ENCODE measurements at places on chromosomes 1 and 21.

- no peak for DNase-seq
Measured at GRCh38 chr1:17829579-17829978, 74.4 kb downstream of the ACTL8 start.

- DNase-seq = peak; percentile 33
Measured at GRCh38 chr1:2382621-2383361, 8.6 kb downstream of the MORN1 start.

- no peak for DNase-seq
Measured at GRCh38 chr21:43731891-43732711, 13.2 kb downstream of the PDXK start.

DNA sequence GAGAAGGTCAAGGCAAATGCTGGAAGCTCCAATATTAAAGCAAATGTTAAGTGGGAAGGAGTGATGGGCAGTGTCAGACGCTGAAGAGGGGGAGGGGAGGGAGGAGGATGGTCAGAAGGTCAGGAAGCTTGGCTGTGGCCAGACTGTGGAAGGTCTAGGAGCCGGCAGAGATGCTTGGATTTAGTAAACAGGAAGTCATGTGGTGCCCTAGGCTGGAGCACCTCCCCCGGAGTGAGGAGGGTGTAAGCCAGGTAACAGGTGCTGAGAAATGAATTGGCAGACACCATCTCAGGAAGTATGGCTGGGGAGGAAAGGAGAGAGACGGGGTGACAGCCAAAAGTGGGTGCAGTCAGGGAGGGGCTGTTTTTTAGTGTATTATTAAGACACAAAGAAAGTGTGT is 17.7 kb downstream of the CSMD2 start:
- DNase-seq = no peak

DNA sequence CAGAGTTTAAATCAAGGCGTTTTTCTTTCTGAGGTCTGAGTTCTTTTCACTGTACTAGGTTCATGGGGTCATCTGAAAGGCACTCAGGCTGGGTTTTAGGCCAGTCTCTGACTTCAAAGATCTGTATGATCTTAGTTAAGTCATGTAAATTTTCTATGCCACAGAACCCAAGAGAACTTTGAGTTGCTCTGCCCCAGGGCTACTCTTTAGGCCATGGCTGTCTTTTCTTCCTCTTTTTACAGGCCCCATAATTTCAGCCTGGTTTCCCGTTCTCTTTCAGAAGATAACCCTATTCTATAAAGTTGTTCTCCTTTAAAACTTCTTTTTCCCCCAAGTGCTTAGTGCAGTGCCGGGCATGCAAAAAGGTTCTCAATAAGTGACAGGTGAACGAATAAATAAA is 26.1 kb downstream of the METTL13 start:
- no peak for DNase-seq

DNA sequence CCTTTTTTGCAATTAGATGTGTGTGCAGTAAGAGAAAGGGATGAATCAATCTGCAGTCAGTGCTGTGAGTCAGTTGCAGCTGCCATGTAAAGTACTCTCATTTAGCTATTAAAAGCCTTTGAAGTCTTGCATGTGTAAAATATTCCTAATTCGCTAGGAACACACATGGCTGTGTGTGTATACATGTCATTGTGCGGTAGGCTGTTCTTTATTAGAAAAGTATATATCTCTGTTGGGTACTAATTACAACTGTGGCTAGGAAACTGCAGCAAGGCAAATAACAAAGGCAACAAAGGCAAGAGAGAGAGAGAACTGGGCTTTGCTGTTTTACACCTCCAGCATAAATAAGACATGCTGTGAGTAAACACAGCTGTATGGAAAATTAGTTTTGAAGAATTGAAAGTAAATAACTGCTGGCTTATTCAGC is 41.7 kb downstream of the EPB41 start:
- DNase-seq = no peak

DNA sequence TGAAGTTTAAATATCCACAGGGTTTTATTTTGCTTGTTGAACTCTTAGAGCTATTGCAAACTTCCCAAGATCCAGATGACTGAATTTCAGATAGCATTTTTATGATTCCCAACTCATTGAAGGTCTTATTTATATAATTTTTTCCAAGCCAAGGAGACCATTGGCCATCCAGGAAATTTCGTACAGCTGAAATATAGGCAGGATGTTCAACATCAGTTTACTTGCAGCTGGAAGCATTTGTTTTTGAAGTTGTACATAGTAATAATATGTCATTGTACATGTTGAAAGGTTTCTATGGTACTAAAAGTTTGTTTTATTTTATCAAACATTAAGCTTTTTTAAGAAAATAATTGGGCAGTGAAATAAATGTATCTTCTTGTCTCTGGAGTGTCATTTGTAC is 32.8 kb upstream of the DDR2 start:
- DNase-seq = no peak

- no peak for DNase-seq
Measured at GRCh38 chr1:151371370-151372057, 991 bp downstream of the SELENBP1 start.

GRCh38 chr1:219581766-219582165 is 31.1 kb downstream of the ZC3H11B start:
- no peak for DNase-seq

DNA sequence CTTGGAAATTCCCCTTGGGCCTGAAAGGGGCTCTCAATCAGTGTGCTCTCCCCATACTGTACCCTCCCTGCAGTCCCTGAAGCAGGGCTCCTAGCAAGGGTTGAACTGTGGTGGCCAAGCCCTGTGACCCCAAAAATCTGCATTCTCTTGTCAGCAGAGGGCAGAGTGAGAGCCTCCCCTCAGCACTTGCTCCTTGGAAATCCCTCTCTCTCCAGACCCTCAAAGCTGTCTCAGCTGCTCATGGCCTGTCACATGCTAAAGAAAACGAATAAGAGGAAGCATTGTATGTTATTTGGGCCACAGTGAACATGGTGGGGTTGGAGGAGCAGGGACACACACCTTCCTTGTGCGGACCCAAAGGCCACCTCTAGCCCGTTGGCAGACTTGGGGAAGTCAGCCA is 47.2 kb upstream of the SYNC start:
- DNase-seq = no peak

- peak; percentile 49 for DNase-seq
Measured at GRCh38 chr1:51044834-51045233, 57.2 kb upstream of the C1orf185 start.

GRCh38 chr1:16927711-16928485 is 6.2 kb downstream of the CROCC start:
- DNase-seq = no peak

DNA sequence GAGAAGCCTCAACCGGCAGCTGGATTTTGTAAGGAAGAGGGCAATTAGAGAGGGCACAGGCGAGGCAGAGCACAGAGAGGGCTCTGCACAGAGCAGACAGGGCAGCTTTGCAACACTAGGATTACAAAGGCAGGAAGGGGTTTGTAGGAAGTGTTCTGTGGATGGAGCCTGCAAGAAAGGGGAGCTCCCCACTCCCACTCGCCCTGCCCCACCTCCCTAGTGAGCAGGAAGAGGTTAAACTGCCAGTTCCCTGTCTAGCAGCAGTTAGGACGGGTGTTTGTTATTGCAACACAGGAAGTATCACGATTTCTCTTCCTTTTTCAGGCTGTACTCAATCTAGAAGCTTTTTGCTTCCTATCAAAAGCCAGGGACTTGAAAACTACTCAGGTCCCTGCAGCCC is 63.3 kb upstream of the LRRC8D start:
- peak; percentile 69 for DNase-seq

- no peak for DNase-seq
Measured at GRCh38 chr1:47753808-47754207, 243.4 kb downstream of the TRABD2B start.

DNA sequence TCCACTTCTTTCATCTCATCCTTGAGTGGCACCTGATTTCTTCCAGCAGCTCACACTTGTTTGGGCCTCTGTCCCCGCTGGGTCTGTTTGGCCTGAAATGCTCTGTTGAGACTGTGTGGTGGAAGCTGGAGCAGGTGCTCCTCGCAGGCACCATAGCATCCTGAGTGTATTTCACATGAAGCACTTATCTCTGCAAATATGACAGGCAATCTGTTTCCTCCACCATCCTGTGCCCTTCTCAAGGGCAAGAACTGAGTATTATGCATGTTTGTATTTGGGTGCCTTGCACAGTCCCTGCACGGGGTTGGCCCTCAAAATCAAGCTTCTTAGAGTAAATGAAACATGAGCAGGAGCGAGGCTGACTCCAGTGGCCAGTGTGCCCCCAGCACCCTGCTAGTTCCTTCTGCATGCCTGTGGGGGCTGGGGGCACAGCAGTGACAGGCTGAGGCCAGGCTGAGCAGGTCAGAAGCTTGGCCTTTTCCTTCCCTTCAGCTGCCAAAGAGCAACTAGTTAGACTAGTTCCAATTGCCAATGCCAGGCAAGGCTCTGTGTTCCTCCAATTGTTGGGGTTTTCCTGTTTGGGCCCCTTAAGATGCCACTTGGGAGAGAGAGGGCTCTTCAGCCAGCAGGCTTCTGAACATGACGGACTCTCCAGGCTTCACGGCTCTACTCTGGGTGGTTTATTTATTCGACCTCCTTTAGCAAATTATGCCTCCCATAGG is 129.6 kb upstream of the ATP1A1 start:
- peak; percentile 28 for DNase-seq

- DNase-seq = no peak
Measured at GRCh38 chr21:42156690-42157605, 62.0 kb upstream of the ABCG1 start.

- no peak for DNase-seq
Measured at GRCh38 chr1:193131266-193131860, 9.5 kb downstream of the CDC73 start.

- DNase-seq = no peak
Measured at GRCh38 chr1:77584884-77585283, 97.6 kb downstream of the ZZZ3 start.

- DNase-seq = no peak
Measured at GRCh38 chr1:210747890-210748289, 386.1 kb downstream of the KCNH1 start.

DNA sequence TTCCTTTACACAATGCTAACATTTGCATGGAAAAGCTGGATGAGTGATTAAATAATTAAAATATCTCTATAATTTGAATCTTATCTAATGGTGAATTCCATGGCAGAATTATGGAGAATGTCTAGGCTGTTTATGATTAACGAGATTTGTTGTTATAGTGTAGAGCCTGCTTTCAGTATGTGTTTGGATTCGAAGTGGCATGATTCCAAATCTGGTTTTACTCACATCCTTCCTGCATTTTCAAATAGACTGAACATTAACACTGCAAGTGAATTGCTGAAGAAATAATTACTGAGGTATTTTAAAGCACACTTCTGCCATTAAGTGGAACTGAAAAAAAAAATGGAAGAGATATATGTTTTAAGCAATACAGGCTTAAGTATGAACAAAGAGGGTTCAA is 5.1 kb upstream of the NEK7 start:
- DNase-seq = no peak

- DNase-seq = no peak
Measured at GRCh38 chr1:9200441-9200840, 34.1 kb upstream of the H6PD start.

- no peak for DNase-seq
Measured at GRCh38 chr1:246750752-246751151, 26.5 kb downstream of the SCCPDH start.

DNA sequence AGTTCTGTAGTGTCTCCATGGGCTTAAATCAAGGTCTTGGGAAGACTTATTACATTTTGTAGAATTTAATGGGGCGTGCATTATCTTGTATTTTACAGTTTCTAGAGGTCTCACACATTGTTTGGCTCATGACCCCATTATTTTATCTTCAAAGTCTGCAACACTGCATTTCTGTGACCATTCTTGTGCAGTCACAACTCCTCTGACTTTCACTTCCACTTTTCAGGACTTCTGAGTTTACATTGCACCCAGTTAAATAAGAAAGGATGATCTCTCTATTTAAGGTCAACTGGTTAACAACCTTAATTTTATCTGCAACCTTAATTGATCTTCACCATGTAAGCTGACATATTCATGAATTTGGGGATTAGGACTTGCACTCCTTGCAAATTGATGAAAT is 1186.6 kb downstream of the MRPL39 start:
- no peak for DNase-seq

- no peak for DNase-seq
Measured at GRCh38 chr21:41506005-41506594, 1.9 kb downstream of the TMPRSS2 start.

- DNase-seq = no peak
Measured at GRCh38 chr1:77565321-77565720, 117.1 kb downstream of the ZZZ3 start.

GRCh38 chr1:29803486-29803885 is 567.2 kb downstream of the PTPRU start:
- no peak for DNase-seq

- no peak for DNase-seq
Measured at GRCh38 chr1:38667626-38668025, 191.9 kb downstream of the RRAGC start.

GRCh38 chr1:230648114-230648513 is 5.8 kb downstream of the COG2 start:
- no peak for DNase-seq

- DNase-seq = no peak
Measured at GRCh38 chr1:200366577-200367253, 43.1 kb downstream of the ZNF281 start.

DNA sequence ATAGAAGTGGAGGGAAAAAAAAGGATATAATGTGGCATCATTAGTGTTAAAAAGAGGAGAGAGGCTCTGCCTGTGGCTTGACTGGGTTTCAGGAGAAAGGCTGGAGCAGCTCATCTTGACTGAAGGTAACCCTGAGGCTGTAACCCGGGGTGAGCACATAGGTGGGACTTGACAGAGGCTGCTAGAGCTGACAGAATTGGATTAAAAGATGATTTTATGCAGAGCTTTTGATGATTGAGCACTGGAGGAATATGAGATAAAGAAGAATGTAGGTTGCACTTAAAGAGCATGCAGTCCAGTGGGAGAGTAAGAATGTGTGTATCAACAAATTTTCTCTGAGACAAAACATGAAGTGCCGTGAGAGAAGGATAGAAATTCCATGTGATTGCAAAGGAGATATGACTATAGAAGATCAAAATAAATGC is 17.3 kb downstream of the LAMC1 start:
- no peak for DNase-seq

GRCh38 chr1:201038186-201038876 is 14.8 kb upstream of the KIF21B start:
- DNase-seq = no peak

- DNase-seq = no peak
Measured at GRCh38 chr1:95117207-95118066, at the start of gene TLCD4. TLCD4 (plus strand) TSS chr1:95117355; CDS start chr1:95143902, 26,547 bp downstream.

DNA sequence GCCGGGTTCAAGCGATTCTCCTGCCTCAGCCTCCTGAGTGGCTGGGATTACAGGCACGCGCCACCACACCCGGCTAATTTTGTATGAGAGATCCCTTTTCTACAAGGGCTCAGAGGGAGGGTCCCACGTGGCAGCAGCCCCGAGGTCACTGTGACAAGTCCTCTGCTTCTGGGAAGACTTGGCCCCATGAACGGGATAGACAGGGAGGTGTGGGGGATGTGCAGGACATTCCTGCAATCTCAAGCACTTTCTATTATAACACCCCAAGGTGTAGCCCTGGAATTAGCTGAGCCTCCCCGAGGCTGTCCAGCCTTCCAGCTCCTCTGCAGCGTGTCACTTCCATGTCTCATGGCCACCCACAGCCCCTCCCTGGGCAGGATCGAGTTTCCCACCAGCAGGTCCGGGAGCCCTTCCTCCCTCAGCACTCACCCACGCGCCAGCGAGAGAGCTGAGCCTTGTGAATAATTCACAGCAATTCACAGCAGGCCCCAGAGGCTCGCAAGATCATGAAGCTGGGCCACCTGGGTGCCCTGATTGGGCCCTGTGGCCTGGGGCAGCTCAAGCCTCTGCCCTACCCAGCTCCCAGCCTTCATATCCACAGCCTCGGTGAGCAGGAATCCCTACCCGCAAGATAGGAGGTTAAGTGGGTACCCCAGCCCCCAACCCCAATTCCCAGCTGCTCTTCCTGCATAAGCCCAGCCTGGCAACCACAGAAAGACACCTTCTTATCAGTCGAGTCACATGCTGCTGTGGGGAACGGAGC is 22.8 kb upstream of the RNU1-4 start:
- peak; percentile 3 for DNase-seq
